ENCODE measurements at places on chromosomes 6 and 20.

DNA sequence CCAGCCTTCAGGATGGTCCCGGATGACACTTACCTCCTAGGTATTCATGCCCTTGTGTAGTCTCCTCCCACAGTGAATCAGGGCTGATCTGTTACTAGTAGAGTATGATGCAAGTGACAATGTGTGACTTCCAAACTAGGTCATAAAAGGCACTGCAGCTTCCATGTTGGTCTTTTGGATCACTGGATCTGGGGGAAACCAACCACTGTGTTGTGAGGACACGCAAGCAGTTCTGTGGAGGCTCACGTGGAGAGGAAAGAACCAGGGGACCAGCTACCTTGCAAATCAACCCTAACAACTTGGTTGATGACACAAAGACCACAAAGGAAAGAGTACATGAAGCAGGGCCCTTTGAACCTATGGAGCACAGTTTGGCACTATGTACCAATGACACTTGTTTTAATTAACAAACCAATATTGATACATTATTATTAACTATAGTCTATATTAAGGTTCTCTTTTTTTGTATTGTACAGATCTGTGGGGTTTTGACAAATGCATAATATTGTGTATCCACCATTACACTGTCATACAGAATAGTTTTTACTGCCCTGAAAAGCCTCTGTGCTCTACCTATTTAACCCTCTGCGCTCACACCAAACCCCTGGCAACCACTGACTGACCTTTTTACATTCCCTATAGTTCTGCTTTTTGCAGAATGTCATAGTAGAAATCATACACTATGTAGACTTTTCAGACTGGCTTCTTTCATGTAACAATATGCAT is 16.3 kb upstream of the SDCBP2 start:
- no peak for DNase-seq

DNA sequence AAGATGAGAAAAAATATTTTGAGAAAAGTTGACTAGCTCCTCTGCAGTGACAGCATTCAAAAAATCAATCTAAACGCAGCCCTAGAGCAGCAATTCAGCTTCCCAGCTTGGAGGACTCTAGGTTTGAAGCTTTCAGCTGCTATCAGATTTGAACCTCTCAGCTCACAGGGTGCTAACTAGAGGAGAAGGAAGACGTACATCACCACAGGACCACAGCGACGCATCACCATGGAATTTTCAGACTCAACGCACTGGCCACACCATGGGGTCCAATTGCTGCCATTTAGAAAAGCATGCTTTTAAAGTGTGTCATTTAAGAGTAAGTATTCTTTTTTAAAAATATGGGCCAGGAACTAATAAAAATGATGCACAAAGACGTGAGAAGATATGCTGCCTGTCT is 45.0 kb upstream of the FUCA2 start:
- DNase-seq, result no peak

DNA sequence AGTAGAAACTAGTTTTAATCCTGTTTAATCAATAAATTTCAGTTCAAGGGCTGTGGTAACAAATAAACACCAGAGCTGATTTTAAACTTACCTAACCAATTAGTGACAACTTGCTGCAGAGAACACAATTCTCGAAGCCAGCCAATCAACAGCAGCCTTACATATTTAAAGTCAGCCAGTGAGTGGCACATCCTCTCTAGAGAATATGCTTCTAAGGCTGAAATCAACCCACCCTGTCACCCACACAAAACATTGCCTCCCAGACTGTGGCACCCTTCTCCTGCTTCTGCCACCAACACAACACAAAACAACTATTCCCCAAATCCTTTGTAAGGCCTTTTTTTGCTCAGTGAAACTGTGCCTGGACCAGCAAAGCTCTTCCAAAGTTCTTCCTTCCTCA is 306.0 kb downstream of the EYA4 start:
- no peak for DNase-seq

DNA sequence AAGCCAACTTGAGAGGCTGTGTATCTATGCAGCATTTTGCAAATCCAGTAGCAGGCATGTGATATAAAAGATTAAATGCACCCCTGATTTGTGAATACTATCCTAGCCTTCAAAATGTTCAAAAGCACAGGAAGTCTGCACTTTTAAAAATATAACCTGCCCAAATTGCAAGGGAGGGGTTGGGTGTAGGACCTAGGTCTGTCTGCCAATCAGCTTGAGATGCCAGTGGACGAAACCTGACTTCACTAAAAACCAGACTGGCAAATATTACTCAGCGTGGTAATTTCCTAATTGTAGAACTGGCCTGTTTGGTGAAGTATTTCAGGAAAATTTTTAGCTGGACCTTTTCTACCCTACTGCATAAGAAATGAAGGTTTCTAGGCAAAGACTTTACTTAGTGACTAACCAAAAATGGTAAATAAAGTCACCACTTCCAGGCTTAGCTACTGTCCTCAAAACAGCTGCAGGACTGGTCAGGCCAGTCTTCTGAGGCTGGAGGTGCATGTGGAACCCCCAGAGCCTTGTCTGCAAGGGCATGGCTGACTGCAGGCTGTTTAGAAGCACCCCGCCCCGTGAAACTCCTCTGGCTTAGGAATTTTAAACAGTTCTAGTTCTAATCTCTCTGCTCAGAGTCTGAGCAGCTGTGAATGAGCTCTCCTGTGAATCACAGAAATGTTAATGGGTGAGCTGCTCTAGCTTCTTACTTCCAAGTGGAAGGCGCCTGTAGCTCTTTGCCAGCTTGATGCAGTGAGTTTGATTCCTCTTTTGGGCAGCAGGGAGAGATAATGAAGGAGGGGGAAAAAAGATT is 104.4 kb upstream of the ESR1 start:
- no peak for DNase-seq

DNA sequence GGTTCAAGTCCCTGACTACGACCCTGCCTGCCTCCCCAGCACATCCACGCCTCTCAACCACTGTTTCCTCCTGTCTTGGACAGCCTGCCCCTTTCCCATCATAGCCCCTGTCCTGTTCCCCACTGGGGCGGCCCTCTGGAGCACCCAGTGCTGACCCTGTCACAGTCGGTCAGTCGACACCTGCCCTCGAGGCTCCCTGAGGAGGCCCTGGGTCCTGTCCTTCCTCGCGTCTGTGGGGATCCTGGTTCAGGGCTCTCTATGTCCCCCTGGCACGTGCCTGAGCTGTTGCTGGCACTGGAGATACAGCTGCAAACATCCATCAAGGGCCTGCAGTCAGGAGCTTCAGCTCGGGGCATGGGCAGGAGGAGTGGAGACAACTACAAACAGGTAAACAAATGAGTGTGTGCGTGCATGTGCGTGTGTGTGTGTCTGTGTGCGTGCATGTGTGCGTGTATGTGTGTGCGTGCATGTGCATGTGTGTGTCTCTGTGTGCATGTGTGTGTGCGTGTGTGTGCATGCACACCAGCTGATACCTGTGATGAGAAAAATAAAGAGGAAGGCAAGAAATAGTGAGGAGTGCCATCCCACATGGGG is 132.8 kb downstream of the PHACTR3 start:
- no peak for DNase-seq

DNA sequence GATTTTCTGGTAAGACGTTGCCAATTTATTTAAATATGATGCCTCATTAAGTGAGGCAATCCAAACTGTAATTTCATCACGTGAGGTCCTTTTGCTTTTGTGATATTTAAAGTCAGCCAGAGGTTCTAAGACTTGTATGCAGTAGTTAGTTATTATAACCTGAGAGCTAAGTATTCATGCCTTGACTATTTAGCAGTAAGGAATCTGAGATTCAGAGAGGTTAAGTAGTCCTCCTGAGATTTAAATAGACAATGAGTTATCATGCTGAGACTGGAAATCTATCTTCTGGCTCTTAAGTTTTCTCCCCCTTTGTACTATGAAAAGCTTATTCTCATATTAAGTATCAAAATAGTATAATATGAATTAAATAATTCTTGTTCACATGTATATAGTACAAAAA is 158.0 kb downstream of the UTRN start:
- no peak for DNase-seq

GRCh38 chr6:146289816-146290588 is 253.6 kb upstream of the RAB32 start:
- DNase-seq, result no peak

DNA sequence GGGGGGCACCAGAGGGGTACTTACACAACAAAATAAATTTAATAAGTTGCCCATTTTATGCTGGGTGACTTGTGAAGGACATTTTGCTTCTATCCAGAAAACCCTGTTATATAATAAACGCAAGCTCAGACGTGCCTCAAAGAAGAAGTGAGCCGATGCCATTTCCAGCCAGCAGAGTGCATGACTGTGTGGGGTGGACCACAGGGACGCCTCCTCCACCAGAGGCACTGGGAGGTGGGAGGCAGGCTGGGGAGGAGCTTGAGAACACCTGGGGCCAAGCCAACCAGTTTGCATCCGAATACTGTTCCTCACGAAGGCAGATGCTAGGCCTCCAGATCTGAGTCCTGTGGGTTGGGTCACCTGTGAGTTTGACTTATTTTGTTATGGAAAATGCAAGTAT is 363.8 kb downstream of the RNGTT start:
- DNase-seq, result no peak

- no peak for DNase-seq
These were observed 19.7 kb downstream of the PROCR start for GRCh38 chr20:35191419-35192117.

- DNase-seq, result no peak
These were observed 50.7 kb downstream of the PPARD start for GRCh38 chr6:35392773-35393672.

DNA sequence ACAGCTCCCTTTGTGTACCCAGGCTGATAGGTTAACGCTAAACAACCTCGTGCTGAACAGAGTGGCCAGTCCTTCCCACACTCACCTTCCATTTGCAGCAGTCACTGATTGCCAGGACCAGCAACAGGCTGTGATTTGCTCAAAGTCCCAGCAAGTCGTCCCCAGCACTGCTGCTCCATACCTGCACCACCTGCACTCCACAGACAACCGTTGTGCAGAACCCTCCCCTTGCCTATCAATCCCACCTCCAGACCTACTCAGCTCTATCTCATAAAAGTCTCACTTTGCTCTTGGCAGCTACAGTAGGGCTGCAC is 43.1 kb upstream of the SCML4 start:
- no peak for DNase-seq

GRCh38 chr20:53582574-53583351 is 10.9 kb downstream of the ZNF217 start:
- DNase-seq, result peak; percentile 24

GRCh38 chr6:48110436-48111142 is 408 bp downstream of the PTCHD4 start:
- no peak for DNase-seq

Data from activated T-helper 9 cell treated with anti-CD3 and anti-CD28 coated beads, Interleukin-2, amount 50 U/mL, for 16 hours (primary cell).